ENCODE measurements at places on chromosomes 1 and 21.

DNA sequence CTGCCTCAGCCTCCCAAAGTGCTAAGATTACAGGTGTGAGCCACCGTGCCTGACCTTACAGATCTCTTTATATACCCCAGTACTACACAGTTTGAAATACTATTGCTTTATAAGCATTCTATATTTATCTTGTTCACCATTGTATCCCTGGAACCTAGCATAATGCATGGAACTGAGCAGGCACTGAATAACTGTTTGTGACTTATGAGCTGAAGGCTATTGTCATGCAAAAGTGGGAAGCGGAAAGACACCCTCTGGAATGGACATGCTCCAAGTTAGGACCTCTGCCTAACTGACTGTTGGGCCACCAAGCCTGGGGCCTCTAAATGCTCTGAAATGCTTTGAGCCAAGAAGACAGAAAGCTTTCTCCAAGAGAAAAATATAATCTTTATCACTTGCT, 8.1 kb downstream of the LRRC41 start:
- DNase-seq: no peak

DNA sequence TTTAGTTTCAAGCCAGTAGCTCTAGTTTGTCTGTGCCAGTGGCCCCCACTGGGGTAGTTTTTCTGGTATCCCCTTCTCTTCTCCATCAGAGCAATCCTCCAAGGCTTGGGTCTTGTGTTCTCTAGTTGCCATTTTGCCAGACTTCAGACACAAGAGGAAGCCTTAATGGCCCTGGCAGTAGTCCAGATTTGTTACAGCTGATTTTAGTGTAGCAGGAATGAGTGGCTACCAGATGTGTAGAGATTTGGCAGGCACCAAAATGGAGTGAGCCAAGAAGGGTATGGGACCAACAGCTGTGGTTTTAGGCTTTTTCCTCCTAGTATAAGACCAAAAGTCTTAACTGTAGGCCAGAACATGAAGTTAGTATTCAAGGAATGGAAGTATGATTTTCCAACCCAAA, 56.8 kb downstream of the ACP6 start:
- no peak for DNase-seq

- no peak for DNase-seq
Measured at GRCh38 chr21:31298618-31299269, 45.3 kb downstream of the TIAM1 start.

GRCh38 chr1:30764396-30764795, 6.8 kb upstream of the LAPTM5 start:
- no peak for DNase-seq

- no peak for DNase-seq
Measured at GRCh38 chr1:238329671-238330070, 438.9 kb upstream of the ZP4 start.

DNA sequence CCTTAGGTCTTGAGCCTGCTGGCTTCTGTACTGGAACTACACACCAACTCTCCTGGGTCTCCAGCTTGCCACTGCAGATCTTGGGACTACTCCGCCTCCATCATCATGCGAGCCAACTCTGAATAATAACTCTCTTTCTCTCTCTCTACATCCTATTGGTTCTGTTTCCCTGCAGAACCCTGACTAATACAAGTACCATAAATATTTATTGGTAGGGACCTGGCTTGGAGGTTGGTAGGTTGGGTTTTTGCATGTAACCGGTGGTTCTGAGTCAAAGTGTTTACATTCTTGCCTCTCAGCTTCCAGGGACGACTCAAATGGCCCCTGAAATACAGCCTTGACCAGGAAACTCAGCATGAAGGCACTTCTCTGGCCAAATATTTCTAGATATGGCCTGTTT, 110.4 kb downstream of the KCND3 start:
- DNase-seq: no peak

- no peak for DNase-seq
Measured at GRCh38 chr1:183632964-183633363, 2.6 kb downstream of the ARPC5 start.

DNA sequence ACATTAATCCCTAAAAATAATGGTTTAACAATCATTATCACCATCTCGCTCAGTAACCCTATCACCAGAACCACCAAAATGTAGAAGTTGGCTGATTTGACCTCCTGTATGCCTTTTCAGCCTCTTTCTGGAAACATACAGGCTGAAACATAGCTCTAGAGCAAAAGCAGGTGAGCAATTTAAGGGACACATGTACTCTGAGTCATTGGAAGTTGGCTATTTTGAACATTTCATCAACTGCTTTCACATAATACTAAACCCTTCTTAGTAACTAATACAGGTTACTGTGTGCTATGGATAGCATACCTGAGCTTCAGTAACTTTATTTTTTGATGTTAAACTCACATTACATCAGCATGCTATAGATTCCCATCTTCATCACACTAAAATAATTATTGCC, 19.8 kb upstream of the DDAH1 start:
- DNase-seq: no peak

- DNase-seq: no peak
Measured at GRCh38 chr1:223243441-223244050, 100.5 kb upstream of the TLR5 start.

DNA sequence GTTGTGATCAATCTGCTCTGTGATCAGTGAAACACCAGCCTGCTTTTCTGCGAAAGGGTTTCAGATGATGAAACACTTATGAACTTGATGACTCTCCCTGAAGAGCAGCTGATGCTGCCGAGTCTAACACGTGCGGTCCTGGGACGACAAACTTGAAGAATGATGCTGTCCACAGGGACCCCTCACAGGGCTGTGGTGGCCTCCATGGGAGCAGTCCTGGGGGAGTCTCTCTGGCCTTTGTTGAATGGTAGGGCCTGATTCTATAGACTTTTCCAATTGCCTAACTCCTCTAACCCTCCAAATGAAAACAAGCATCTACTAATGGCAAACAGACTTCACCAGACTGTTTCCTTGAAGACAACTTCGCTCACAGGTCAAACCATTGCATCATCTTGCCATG, at the start of gene OR2T10:
OR2T10 (minus strand) TSS at position 112 of the 400 bp plus-strand sequence. CDS start 3,932 bp downstream, outside the sequence.
- DNase-seq: no peak

GRCh38 chr1:27010226-27010994, 2.2 kb downstream of the TENT5B start:
- DNase-seq: no peak

DNA sequence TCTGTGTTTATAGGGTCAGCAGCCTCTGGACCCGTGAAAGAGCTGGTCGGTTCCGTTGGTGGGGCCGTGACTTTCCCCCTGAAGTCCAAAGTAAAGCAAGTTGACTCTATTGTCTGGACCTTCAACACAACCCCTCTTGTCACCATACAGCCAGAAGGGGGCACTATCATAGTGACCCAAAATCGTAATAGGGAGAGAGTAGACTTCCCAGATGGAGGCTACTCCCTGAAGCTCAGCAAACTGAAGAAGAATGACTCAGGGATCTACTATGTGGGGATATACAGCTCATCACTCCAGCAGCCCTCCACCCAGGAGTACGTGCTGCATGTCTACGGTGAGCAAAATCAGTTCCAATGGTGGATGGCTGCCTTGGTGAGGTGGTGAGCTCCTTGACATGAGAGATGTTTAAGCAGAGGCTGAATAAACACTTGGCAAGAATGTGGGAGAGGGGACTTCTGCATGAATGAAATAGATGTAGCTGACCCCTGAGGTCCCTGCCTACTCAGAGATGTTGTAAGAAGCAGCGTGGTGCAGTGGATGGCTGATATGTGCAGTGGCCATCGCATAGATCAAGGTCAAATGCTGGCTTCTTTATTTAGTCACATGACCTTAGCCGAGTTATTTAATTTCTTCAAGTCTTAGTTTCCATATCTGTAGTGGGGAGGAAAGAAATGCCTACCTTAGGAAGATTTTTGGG, 9.3 kb downstream of the SLAMF7 start:
- peak; percentile 22 for DNase-seq

- no peak for DNase-seq
Measured at GRCh38 chr1:69433073-69433472, 134.6 kb upstream of the LRRC7 start.

GRCh38 chr1:43871181-43871910, 62.3 kb upstream of the ARTN start:
- DNase-seq: no peak

- DNase-seq: peak; percentile 80
Measured at GRCh38 chr1:172254521-172255222, 165.8 kb upstream of the C1orf105 start.

GRCh38 chr1:40379785-40380452, 6.4 kb downstream of the SMAP2 start:
- peak; percentile 19 for DNase-seq

GRCh38 chr1:27536767-27537166, 46.8 kb upstream of the WASF2 start:
- DNase-seq: peak; percentile 78

GRCh38 chr1:184691719-184692324, 62.8 kb downstream of the EDEM3 start:
- peak; percentile 49 for DNase-seq

DNA sequence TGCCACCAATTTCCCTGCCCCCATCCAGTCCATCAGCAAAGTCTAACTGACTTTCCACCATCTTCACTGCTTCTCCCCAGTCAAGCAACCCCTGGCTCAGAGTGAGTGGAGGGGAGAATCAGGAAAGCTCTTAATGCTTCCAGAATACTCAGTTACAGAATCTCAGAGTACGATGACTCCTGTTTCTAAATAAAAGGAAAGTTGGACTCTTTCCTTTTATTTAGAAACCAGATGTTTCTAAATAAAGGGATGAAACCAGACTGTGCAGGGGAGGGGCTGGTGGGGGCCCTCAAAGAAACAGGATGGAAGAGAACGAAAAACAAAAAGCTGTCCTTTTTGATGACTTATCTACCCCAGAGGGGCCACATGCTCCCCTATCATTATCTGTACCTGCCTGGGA, 85.2 kb upstream of the PPM1J start:
- DNase-seq: no peak

- DNase-seq: no peak
Measured at GRCh38 chr1:37722181-37723071, 30.1 kb downstream of the CDCA8 start.

- DNase-seq: no peak
Measured at GRCh38 chr1:45789601-45790000, 13.8 kb upstream of the MAST2 start.

DNA sequence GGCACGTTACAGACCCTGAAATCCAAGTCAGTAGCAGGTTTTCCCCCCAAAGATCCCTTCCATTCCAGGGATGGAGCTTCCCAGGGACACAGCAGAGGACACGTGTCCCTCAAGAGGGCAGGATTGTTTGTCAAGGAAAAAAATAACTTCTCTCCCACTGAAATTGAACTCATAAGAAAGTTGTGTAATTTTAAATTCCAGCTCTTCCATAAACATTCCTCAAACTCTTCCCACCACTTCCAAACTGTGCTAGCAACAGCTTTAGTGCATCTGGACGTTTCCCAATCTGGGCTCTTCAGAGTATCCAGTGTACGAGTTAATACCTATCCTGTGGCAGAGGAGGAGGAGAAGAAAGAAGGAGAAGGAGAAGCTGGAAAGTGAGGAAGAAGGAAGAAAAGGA, 79.6 kb downstream of the PSMG1 start:
- peak; percentile 28 for DNase-seq

DNA sequence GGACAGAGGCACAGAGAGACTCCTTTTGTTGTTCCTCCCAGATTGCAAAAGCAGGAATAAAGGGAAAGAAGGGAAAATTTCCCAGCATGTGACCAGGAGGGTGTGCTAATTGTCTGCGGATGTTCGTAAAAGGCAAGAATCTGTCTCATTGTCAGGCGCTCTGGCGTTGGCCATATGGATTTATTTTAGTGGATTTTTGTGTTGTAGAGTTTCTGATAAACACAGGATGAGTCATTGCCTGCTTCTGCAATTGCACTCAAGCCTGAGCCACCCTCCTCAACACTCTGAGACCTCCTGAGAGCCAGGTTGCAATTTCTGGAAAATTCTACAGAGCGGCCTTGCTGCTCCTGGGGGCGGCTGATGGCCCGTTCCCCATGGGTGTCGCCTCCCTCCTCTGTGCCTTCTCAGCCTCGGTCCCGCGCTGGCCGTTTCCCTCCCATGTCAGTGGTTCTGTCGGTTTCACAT, 227.7 kb downstream of the KAZN start:
- peak; percentile 18 for DNase-seq

DNA sequence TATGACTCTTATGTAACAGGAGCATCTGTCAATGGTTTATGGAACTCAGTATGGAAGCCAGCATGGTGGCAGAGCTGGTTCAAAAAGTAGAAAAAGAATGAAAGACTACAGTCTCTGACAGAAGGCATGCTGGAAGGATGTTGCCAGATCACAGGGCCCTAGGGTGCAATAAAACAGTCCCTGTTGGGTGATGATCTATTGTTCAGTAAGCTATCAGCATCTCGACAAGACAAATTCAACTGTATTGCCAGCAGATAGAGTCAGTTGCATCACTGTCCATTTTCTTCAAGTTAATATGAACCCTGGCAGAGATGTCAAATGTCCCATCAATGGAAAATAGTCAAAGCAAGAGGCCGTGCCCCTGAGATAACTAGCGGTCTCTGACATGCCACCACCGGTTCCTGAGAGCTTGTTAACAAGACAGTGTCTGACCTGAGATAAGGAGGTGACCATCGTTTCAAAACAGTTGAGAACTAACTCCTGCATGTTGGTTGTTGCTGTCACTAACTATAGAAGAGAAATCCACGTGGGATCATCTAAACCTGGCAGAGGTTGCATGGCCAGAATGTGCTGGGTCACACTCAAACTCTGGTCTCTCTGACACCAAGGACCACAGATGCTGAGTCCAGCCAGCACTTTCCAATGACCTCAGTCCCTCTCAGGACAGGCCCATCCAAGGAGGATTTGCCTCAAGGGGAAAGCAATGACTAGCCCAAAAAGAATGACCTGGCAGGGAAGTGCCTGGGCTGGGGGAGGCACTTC, 125.9 kb downstream of the RIPK4 start:
- peak; percentile 64 for DNase-seq

GRCh38 chr1:215911406-215911968, 344.4 kb downstream of the KCTD3 start:
- DNase-seq: peak; percentile 71

DNA sequence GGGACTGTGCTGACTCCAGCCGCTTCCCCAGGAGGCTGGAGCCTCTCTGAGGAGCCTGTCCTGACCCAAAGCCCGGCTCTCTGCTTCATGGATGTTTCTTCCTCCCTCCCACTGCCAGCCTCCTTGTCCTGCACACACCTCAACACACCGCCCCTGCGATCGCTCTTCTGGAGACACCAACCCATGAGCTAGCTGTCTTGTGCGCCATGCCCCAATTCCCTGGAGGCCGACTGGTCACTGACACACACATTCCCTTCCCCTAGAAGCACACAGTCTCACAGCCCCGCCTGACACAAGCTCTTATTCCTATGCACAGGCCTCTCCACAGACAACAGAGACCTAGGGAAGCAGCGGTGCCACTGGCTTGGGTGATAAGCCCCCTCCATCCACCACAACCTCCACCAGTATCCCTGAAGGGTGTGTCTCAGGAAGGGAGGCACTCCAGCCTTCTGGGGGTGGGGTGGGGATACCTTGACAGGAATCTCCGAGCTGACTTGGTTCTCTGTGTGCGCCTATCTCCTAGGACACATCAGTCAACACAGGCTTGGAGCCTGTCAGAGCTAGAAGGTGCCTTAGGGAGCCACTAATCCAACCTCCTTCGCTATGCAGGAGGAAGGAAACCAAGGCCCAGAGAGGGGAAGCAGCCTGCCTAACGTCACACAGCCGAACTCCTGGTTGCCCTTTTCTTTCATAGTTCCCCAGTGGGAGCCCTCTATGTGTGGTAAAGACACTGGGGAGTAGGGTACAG, 31.1 kb downstream of the AHDC1 start:
- no peak for DNase-seq
